ENCODE measurements at places on chromosomes 1 and 21. TPM values are rescaled to one million over a fixed set of nuclear protein-coding genes. Genes with fewer than 3 reads are reported as not detected.

DNA sequence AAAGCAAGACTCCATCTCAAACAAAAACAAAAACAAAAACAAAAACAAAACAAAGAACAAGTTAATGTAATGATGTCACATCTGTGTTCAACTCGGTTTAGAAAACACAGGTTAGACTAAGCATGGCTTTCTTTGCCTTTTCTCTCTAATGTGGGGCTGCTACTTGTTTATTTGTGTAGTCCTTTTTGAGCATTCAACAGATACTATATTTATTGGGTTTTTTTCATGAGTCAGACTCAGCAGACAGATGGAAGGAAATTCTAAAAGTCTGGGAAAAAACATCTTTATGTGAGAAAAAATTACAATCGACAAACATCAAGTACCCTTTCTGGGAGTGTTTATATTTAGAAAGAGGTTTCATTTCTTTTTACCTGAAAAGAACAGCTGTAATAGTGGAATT lies 22.3 kb upstream of the OTUD3 start:
- DNase-seq, result no peak

GRCh38 chr1:150083907-150084306 lies 16.3 kb downstream of the VPS45 start:
- DNase-seq, result no peak

- no peak for DNase-seq
Observed at GRCh38 chr1:78432016-78432415, 58.8 kb upstream of the PTGFR start.

ADCY10 gene
- total RNA-seq, result not detected

GRCh38 chr1:17420391-17420918 lies 19.0 kb downstream of the RCC2 start:
- no peak for DNase-seq

DNA sequence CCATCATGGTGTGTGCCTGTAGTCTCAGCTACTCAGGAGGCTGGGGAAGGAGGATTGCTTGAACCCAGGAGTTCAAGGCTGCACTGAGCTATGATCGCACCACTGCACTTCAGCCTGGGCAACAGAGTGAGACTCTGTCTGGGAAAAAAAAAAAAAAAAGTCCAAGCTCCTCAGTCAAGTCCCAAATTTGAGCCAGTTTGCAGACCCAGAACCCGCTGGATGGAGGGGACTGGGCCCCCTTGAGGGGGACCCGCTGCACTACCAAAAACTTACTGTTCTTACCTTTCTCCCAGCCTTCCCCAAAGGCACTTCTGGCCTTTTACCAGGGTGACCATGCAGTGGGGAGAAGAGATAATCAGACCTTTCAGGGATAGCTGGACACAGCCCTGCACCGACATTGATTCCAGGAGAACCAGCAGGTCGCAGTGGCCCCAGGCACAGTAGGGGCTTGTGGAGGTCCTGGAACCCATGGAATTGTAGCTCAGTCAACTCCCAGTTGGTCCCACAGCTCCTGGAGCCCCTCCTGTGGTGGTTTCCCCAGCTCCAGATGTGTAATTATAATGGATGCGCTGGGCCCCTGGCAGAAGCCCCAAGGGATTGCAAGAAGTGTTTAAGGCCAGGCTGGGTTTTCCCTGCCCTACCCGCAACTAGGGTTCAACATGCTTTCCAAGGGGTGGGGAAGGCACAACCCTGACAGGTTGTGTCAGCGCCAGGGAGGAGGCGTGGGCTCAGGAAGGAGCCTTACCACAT lies 4.1 kb upstream of the WNT9A start:
- no peak for DNase-seq

GRCh38 chr1:192530254-192530653 lies 45.3 kb upstream of the RGS1 start:
- DNase-seq, result no peak
